ENCODE measurements at places on chromosomes 3 and 15.
A peak's percentile ranks its signal among the peaks of the same experiment; 100 is the strongest.

- peak; percentile 4 for DNase-seq
Measured at GRCh38 chr3:19348941-19349564, 200.7 kb downstream of the KCNH8 start.

GRCh38 chr3:107927361-107928083 lies 163.3 kb downstream of the CD47 start:
- DNase-seq: peak; percentile 90

- DNase-seq: no peak
Measured at GRCh38 chr15:60814062-60814461, 335.1 kb upstream of the ICE2 start.

DNA sequence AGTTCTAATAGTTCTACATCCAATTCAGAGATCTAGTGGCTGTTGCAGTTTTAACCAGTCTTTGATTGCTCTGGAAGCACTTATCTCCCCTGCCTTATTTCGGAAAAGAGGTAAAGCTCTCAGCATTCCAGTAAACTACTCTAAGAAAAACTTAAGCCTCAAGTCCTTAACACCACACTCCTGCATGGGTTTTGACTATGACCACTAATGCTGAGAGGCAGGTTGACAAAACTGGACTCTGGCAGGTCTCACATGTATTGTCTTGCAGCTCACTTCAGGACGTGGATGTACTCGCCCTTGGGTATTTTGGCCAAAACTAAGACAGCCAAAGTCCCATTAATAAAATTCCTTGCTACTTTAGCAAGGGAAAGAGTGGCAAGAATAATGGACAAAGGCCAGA lies 405.9 kb upstream of the GRM7 start:
- DNase-seq: no peak

DNA sequence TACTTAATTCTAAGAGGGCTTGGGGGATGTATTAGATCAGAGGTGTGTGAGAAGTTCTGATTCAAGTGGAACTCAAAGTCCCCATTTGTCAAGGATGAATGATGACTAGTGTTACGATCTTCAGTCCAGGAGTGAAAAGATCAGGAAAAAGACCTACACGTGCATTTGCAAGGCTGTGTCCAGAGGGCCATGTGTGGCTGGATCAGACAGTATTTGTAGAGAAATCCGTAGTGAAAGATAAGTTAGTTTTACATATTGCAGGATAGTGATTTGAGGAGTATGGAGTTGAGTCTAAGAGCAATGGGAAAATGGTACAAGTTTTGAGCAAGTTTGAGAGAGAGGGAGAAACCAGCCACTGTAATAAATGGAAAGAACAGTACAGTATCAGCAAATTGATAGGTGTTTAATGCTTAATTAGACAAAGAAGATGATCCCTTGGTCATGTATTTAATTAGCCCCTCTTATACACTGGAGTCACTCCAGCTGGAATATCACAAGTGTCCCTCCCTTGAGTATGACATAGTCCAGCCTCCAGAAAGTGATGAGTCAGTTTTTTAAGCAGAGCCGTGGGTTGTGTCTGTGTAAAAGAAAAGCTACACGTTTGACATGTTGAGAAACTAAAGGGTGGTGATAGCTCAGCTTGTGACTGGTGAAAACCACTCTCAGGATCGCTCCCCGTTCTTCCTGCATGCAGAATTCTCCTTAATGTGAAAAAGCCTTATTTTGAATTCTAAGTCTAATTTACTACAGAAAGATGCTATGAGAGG lies 348.8 kb downstream of the ROBO1 start:
- no peak for DNase-seq

DNA sequence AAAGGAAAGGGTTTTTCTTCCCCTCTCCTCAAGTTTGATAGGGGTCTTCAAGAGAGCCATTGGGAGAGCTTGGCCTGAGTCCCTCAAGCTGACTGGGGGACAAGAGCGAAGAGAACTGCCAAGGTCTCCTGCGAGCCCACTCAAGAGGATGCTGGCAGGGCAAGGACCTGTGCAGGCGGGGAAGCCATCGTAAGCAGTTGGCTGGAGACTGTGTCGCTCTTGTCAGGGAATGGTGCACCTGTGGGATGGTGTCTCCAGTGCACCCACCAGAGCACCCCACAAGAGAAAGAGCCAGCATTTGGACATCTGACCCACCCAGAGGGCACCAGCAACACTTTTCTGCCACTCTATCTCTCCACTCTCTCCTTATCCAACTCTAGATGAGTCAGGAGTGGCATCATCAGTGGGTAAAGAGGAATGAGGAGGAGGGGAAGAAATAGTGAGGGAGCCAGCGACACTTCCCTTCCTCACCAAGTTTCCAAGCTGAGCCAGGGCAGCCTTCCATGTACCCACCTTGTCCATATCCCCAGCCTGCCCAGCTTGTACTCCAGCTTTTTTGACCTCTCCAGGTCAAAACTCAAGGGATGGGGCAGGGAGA lies 13.6 kb upstream of the XIRP1 start:
- no peak for DNase-seq

GRCh38 chr3:133992951-133993620 lies 36.6 kb downstream of the SLCO2A1 start:
- no peak for DNase-seq

GRCh38 chr15:44719293-44719999 lies 8.1 kb downstream of the B2M start:
- DNase-seq: no peak

DNA sequence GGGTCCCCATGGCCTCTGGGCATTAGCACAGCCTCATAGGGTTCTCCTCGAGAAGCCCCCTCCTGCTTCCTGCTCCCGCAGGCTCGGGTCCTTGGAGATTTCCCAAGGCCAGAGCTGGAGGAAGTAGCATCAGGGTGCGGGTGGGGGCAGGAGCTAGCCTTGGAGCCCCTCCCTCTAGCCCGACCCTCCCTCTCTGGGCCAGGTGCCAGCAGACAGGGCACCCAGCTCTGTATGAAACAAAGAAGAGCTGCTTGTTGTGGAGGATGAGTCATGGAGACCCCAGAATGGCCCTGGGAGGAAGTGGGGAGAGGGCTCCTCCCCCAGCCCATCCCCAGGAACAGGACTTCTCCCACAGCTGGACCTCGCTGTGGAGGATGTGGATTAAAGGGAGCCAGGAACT lies 29.2 kb downstream of the EPHB3 start:
- no peak for DNase-seq

- no peak for DNase-seq
Measured at GRCh38 chr15:45377609-45378148, 665 bp downstream of the GATM start.

DNA sequence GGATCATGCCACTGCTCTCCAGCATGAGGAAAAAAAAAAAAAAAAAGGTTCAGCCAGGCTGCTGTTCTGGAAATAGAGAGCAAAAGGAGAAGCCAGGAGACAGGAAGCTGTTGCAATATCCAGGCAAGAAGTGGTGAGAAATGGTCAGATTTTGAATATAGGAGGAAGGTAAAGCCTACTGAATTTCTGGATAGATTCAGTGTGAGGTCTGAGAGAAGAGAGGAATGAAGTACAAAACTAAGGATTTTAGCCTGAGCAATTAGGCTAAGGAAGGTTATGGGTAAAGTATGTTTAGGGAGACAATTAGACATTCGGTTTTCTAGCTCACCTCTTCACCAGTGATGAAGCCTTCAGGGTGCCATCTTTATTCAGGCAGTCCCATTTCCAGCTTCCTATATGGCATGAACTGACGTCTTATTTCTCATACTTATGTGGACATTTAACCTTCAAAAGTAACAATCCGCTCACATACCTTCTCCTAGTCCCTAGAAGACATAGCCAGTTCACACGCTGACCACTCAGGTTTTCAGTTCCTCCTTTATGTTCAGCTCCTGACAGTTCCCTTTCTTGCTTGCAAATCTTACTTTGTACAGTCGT lies 57.2 kb downstream of the KIF9 start:
- peak; percentile 65 for DNase-seq

- DNase-seq: no peak
Measured at GRCh38 chr15:78156653-78157052, 7.5 kb downstream of the IDH3A start.

DNA sequence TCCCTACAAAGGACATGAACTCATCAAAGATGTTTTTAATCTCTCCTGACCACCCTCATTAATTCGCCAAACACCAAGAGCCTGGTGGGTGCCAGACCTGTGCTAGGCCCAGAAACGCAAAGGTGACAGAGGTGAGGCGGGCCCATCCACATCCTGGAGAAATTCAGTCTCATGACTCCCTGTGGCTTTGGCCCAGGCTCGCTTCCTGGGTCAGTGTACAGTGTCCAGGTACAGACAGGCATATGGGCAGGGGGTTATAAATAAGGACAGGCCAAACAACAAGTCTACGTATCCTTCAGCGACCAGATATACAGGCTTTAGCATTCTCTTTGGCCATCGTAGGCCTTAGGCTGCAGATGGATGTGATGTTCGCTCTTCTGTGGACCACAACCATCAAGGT lies 945 bp upstream of the PLA2G4F start:
- no peak for DNase-seq

- DNase-seq: no peak
Measured at GRCh38 chr3:52529376-52530333, 4.0 kb downstream of the NT5DC2 start.

DNA sequence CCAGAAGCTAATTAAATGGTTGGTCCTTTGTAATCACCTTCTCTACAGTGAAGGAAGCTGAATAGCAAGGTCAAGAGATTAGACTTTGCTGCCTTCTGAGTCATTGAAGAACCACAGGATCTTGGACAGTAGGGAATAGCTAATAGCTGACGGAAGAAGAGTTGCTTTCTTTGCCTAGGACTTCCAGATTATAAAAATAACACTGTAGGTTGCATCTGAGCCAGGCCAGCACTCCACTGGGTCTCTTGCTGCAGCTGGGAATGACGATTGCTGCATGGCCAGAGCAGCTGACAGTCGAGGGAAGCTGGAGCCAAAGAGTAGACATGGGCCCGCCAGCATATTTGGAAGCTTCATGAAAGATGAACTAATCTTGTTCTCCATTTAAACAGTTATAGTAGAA lies 81.5 kb upstream of the KCNMB2 start:
- DNase-seq: no peak

GRCh38 chr3:189787632-189788031 lies 156.4 kb downstream of the TP63 start:
- no peak for DNase-seq

DNA sequence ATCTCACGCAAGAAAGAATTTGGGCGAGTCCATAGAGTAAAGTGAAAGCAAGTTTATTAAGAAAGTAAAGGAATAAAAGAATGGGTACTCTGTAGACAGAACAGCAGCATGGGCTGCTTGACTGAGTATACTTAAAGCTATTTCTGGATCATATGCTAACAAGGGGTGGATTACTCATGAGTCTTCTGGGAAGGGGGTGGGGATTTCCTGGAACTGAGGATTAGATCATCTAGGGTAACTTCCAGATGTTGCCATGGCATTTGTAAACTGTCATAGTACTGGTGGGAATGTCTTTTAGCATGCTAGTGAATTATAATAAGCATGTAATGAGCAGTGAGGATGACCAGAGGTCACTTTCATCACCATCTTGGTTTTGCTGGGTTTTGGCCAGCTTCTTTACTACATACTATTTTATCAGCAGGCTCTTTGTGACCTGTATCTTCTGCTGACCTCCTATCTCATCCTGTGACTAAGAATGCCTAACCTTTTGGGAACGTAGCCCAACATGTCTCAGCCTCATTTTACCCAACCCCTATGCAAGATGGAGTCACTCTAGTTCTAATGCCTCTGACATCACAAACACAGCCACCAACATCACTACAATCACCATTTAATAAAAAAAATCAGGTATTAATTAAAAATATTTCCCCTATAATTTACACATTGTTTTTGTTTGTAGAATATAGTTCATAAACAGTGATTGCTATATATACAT lies 890.7 kb upstream of the EPHA6 start:
- DNase-seq: peak; percentile 16

- DNase-seq: no peak
Measured at GRCh38 chr3:103112273-103112672, 677.5 kb downstream of the ZPLD1 start.

GRCh38 chr3:5136919-5137429 lies 14.9 kb downstream of the ARL8B start:
- peak; percentile 84 for DNase-seq

GRCh38 chr15:94740469-94740868 lies 509.1 kb downstream of the MCTP2 start:
- DNase-seq: no peak

DNA sequence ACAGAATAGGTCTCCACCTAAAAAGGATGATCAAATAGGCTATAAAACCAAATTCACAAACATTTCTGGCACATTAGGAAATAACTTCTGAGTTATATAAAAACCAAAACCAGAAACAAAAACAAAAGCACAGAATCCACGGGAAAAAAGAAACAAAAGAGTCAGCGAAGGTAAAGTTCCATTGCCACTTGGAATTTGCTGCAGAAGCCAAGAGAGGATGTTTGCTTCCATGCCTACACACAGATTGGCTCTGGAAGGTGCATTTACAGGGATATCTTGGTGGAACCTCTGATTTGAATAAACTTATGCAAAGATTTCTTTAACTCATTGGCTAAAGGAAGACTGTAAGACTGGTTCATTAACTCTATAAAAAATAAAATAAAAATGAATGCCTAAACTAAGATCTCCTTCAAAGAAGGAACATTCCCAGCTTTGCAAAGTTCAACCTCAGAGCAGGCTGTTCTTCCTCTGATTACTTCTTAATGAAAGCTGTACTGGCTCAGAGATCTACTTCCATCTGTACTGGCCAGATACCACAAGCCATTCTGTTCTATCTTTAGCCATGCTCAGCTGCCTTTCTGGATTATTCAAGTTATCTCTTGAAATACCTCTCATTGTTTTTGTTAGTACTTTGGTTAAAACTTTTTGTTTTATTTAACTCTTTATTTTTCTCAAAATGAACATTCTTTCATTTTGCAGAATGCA lies 537.5 kb upstream of the CCDC54 start:
- no peak for DNase-seq

- DNase-seq: no peak
Measured at GRCh38 chr3:99348451-99348850, 289.9 kb upstream of the COL8A1 start.

DNA sequence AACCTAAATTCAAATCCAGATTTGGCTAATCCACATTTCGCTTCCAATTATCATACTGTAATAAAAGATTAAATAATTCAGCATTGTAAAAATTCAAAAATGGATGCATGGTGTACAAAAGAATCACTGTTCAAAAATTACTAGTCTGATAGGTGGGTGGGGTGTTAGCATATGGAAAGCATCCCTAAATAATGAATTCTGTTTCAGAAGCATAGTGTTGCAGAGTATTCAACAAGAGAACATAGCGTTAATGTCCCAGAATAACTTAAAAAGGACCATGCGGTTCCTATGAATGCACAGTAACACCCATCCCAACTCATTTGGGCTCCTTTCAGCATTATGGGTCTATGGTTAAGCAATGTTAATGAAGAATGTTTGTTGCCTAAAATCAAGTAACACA lies 51.1 kb downstream of the MORC1 start:
- no peak for DNase-seq

DNA sequence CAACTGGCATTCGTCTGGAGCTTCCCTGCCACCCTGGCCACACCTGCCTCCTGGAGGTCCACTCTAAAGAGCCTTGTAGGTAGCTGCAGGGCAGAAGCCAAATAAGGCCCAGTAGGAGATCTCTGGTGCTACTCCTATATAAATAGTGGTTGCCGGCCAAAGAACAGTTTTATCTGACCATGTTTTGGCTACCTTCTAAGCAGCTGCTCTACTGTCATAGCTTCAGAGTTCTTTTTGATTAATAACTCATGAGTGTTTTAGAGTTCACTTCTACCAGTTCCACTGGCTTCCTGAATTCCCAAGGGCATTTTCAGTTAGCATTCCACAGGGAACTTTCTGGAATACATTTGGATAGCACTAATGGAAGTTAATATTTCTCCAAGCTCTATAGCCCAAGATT lies 154.6 kb downstream of the B3GALNT1 start:
- DNase-seq: no peak

All from inflammatory macrophage treated with lipopolysaccharide for 1 hour (primary cell).